ENCODE measurements at places on chromosomes 11 and 22. TPM values are rescaled to one million over a fixed set of nuclear protein-coding genes. Genes with fewer than 3 reads are reported as not detected.

DNA sequence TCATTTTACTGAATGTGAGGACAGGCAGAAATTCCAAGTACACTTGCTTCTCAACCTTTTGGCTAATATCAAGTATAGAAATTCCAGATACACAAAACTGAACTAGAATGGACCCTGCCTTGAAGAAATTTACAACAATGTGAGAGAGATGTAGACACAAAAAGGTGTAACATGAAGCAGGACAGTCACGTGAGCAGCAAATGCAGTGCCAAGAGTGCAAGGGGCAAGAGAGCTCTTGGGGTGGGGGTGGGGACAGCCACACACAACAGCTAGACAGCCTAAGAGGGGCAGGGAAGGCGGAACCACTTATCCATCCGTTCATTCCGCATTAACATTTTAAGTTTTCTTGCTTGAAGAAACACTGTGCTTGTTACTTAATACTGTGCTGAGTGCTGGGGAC is 28.9 kb downstream of the PLEKHA7 start:
- no peak for DNase-seq

- no peak for DNase-seq
Observed at GRCh38 chr22:33379836-33380235, 321.7 kb upstream of the SYN3 start.

GRCh38 chr11:121688860-121689614 is 236.3 kb upstream of the SORL1-AS1 start:
- DNase-seq, result no peak

The SLC25A22 gene
- total RNA-seq, result 22.6 TPM

DNA sequence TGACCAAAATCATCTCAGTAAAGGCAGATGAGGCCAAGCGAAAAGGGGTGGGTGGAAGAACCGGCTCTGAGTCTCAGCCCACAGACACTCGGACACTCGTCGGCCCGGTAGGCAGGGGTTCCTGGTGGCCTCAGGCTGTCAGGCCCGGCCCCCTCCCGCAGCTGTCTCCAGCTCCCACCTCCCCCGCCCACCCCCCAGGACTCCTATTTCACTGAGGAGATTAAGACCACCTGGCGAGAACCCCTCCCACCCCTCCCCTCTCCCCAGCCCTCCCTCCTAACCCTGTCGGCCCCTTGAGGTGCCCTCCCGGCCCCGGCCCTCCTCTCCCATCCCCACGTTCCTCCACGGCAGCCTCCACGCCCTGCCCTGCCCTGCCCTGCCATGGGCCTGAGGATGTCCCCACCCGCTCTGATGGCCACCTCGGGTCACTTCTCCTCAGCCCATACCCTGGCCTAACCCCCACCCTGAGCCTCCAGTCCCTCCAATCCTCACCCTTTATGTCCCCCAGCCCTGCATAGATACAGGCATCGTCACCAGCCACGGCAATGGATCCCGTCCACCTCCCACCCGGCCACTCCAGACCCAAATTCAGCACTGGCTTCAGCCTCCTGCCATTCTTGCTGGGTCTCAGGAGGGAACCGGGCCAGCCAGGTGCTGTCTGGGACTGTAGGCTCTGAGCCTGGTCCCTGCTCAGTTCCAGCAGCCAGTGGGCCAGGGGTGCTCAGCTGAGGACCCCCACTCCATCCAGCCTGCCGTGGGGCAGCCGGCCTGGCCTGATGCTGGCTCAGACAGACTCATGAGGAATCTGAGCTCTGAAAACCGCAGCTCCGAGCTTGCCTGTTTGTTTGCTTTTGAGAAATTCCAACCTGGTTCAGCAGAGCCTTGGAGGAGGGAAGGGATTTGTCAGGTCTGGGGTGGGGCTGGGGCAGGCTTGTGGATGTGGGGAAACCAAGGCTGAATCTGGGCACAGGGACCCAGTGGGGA is 9.8 kb upstream of the TBX1 start:
- no peak for DNase-seq

The MS4A12 gene
- not detected for total RNA-seq

DNA sequence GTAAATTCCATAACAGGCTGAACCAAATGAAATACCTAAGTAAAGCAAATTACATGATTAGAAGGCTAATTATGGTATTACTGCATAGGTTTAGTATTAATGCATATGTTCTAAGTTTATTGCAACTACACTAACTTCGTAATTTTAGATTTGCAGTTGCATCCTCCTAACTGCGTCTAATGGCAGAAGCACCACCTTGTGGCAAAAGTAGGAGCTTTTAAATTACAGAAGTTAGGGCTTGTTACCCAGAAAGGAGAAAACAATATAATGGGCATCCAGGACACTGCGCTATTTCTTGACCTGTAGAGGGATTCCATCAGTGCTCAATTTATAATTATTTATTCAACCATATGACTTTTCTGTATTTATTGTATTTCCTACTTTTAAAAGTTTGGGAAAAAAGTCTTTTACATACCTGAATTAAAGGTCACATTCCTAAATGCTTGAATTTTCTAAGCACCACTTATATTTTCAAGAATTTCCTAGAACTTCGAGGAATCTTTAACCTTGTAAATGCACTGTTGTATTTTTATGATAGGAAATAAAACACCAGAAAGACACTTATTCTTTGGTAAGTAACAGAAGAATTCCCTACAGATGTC is 16.3 kb upstream of the GPR83 start:
- DNase-seq, result no peak

- DNase-seq, result no peak
Observed at GRCh38 chr11:132361011-132361550, 990.7 kb downstream of the NTM start.

The IFITM10 gene
- 1.8 TPM for total RNA-seq

DNA sequence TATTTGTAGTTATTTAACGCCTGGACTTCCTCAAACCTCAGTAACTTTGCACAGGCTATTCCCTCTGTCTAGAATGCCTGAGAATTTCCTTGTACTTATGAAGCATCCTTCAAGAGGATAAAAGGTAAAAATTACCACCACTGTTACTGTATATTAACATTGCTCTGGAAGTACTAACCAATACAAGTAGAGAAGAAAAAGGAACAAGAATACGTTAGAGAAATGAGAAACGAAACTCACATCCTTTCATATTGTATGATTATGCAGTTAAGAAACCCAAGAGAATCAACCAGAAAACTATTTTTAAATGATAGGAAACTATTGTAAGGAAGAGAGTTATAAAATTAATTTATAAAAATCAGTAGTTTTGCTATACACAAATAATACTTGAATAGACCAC is 48.2 kb upstream of the OR5P2 start:
- DNase-seq, result no peak

The TRMU gene
- 94.1 TPM for total RNA-seq

The TUBA8 gene
- 1.1 TPM for total RNA-seq

GRCh38 chr11:125263268-125263790 is 98.8 kb downstream of the PKNOX2 start:
- no peak for DNase-seq

- no peak for DNase-seq
Observed at GRCh38 chr22:29152045-29152953, 53.4 kb upstream of the EMID1 start.

DNA sequence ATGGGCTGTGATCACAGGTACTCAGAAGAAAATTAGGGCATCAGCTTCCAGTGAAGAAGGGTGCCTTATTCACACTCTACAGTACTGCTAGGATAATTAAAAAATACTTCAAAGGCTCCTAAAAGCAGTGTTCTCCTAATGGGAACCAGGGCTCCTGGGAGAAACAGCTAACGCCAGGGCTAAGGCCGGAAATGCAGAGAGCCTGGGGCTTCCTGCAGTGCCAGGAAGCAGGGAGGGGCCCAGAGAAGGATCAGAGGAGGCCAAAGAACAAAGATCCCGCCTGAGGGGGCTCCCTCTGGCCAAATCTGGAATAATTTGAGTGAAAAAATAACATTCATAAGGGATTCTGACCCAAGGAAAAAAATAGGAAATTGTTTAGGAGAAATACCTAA is 27.5 kb downstream of the TOLLIP start:
- no peak for DNase-seq

- DNase-seq, result no peak
Observed at GRCh38 chr22:46740910-46741780, 3.1 kb upstream of the CERK start.

The ZP1 gene
- not detected for total RNA-seq

GRCh38 chr22:44627521-44628139 is 74.4 kb upstream of the PRR5 start:
- DNase-seq, result no peak

GRCh38 chr11:122317305-122317704 is 201.3 kb upstream of the BLID start:
- DNase-seq, result no peak

DNA sequence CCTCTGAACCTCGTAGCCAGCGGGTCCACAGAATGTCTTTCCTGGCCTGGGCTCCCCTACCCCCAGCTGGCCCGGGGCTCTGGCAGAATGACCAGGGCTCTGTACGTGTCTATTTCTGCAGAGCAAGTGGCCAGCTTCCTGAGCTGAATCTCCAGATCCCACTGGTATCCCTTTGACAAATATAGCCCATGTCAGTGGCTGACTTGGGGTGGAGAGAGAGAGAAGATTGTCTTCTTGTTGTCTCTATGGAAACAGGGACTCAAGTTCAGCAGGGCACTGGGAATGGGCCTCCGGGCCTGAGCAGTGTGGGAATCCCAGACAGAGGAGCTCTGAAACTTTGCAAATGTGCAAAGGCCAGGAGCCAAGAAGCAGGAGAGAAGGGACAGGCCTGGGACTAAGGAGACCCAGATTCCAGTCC is 33.9 kb downstream of the ANO1 start:
- DNase-seq, result no peak

The KRTAP5-1 gene
- total RNA-seq, result not detected

- no peak for DNase-seq
Observed at GRCh38 chr11:97850701-97851100, 1170.0 kb upstream of the CNTN5 start.
